Esophagus squamous epithelium (tissue), 5 donors: ENCODE measurements at places on chromosomes 4 and X.

- no peak for DNase-seq
Observed at GRCh38 chr4:144754562-144755410, 108.8 kb downstream of the HHIP start.

DNA sequence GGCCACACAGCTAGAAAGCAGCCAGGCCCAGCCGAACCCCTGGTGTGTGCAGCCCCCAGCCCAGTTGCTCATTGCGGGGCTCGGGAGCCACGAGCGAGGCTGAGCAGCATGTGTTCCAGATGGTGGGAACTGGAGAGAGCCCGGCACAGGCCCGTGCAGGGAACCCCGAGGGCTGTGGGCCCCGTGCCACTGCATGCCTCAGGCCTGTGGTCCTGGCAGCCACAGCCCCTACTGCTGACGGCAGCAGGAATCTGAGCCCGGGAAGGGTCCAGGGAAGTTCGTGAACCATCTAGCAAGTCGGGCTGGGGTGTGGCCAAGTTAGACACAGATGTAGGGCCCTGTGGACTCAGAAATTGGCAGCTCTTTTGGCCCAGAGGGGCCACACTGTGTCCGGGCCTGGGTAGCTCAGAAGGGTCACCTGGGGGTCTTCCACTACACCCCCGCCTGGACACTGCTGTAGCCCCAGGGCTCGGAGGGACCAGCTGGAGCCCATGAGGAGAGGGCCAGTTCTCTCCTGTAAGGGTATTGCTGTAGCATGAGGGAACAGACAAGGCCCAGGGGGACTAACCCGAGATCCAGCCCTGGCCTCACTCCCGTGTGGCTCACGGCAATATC, 12.1 kb downstream of the HTRA3 start:
- no peak for DNase-seq

DNA sequence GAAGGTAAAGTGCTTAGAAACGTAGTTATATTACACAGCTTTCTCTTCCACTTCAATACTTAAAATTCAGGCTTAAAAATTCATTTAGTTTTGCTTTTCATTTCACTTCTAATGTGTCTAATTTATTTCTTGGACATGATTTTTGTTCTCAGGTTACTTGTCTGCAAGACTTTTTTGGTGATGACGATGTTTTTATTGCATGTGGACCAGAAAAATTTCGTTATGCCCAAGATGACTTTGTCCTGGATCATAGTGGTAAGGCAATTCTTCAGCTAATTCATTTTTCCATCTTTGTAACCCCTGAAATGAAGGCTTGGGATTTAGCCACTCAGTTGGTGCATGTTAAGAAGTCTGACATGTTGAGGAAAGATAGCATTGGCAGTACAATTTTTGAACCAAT, 114.7 kb downstream of the DCLK2 start:
- no peak for DNase-seq

DNA sequence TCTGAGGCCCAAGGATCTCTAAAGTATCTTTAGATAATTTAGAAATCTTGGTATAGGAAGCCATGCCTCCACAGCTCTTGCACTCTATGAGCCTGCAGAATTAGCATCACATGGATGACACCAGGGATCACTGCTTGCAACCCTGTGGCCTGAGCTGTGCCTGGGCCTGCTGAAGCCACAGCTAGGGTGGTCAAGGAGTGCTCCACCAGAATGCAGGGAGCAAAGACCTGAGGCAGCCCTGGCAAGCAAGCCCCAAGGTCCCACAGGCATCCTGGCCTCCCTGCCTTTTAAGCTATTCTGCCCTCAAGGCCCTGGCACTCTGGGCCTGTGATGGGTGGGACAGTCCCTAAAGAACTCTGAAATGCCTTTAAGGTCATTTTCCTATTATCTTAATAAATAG, 105.2 kb upstream of the NALF2 start:
- DNase-seq, result no peak

DNA sequence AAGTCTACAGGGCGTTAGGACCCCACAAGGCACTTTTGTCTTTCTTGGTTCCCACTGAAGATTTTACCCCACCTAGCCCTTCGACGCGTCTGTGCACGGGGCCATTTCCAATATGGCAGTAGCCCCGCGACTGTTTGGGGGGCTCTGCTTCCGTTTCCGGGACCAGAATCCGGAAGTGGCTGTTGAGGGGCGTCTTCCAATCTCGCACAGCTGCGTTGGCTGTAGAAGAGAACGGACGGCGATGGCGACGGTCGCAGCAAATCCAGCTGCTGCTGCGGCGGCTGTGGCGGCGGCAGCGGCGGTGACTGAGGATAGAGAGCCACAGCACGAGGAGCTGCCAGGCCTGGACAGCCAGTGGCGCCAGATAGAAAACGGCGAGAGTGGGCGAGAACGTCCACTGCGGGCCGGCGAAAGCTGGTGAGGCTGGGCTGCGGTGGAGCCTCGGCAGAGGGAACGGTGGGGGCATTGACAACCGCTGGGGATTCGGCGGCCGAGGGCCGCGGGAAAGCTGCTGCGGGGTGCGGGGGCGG, at the start of gene USP11:
USP11 (plus strand) TSS at position 207 of the 530 bp plus-strand sequence; CDS start at position 242, 35 bp downstream.
- no peak for DNase-seq

DNA sequence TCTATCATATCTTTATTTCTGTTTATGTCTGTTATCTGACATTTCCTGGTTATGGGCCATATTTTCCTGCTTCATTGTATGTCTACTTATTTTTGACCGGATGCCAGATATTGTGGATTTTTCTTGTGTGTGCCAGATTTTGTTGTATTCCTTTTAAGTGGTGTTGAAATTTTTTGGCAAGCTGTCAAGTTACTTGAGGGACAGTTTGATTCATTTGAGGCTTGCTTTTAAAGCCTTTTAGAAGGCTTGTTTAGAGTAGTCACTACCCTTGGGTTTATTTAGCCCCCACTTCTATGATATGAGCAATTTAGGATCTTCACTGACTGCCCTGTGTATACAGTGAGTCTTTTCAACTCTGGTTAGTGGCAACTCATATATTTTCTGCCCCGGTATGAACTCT, 29.2 kb upstream of the NPY2R start:
- no peak for DNase-seq
